Right renal pelvis (tissue), 4 donors: ENCODE measurements at places on chromosomes 5 and 9.

DNA sequence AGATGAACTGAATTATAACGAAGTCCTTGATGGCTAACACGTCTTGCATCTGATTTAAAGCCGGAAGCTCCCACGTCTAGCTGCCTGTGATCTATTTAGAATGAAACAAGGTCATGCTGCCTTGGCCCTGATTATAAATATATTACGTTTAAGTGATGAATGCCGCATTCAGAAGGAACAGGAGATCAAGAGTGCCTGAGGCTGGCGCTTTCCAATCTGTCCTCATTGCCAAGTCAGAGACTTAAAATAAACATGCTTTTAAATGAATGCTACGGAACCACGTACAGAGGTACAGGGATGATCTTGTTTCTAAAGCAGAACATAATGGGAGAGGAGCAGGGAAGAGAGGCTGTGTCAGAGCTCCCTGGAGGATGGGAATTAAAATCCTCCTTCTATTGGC lies 292.8 kb downstream of the TLE1 start:
- no peak for DNase-seq

GRCh38 chr9:108073823-108074222 lies 584.3 kb upstream of the KLF4 start:
- no peak for DNase-seq

- no peak for DNase-seq
Observed at GRCh38 chr5:177987326-177987725, 8.7 kb downstream of the PROP1 start.

GRCh38 chr5:52947851-52948250 lies 41.3 kb upstream of the ITGA2 start:
- DNase-seq, result no peak

GRCh38 chr5:102777099-102777498 lies 22.0 kb downstream of the PAM start:
- no peak for DNase-seq

GRCh38 chr9:90105773-90106172 lies 501.0 kb downstream of the GADD45G start:
- DNase-seq, result no peak

DNA sequence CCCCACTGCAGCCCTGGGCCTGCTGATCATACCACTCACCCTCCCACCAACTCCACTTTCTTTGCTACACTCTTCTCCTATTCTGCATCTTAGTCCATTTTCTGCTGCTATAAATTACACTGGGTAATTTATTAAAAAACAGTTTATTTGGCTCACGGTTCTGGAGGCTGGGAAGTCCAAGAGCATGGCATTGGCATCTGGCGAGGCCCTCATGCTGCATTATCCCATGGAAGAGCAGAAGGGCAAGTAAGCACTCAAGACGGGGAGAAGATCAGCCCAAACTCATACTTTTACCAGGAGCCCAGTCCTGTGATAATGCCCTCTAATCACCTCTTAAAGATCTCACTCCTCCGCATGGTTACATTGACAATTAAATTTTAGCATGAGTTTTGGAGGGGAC lies 9.4 kb downstream of the GLIPR2 start:
- no peak for DNase-seq

DNA sequence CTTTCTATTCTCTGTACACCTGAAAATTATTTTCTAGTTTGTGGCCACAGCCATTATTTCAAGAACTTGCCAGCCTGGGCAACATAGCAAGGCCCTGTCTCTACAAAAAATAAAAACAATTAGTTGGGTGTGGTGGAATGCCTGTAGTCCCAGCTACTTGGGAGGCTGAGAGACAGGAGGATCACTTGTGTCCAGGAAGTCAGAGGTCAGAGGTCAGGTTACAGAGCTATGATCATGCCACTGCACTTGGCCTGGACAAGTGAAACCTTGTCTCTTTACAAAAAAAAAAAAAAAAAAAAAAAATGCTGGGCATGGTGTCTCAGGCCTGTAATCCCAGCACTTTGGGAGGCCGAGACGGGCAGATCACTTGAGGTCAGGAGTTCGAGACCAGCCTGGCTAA lies 58.3 kb downstream of the HMGCR start:
- DNase-seq, result no peak

DNA sequence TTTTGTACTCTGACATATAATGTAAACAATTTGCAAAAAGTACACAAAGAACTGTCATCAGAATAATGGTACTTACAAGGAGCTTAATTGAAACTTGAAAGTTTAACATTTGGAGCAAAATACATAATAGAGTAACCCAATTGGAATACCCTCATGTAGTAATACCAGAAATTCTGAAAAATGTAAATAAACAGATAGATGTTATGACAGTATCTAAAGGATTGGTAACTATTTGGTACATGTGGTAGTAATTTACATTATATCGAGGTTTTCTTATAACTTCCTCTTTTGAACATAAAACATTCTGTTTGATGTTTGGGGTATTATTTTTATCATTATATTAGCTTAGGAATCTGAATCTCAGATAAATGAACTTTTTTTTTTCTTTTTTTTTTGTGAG lies 211.7 kb upstream of the ELL2 start:
- no peak for DNase-seq
